ENCODE measurements at places on chromosomes 4 and X. TPM values are rescaled to one million over a fixed set of nuclear protein-coding genes. Genes with fewer than 3 reads are reported as not detected.

BEND2 gene
- not detected for total RNA-seq

MAGEB6 gene
- not detected for total RNA-seq

TKTL1 gene
- not detected for total RNA-seq

CAPN6 gene
- not detected for total RNA-seq

DCAF8L2 gene
- total RNA-seq, result not detected

All from pericardium fibroblast (primary cell).